GM23338 (cell line): ENCODE measurements at places on chromosomes 1 and 21. TPM values are rescaled to one million over a fixed set of nuclear protein-coding genes. Genes with fewer than 3 reads are reported as not detected.

- H3K27me3 ChIP-seq = peaks cover 58% of the 10 kb centered on the region
- H3K27ac ChIP-seq = no peak overlapping the region
- DNase-seq = no peak
- H3K4me3 ChIP-seq = no peak overlapping the region
- no peaks in the 10 kb centered on the region; the same call in 1 of the 2 replicates for H3K36me3 ChIP-seq
Measured at GRCh38 chr1:1037366-1038327, 17.7 kb downstream of the AGRN start.

KRTAP19-3 gene
- total RNA-seq = not detected in 2 replicates

FCRL2 gene
- total RNA-seq = not detected in 2 replicates

CRYZ gene
- total RNA-seq = 45.7 and 57.2 TPM in 2 replicates

GRCh38 chr1:156700736-156701531, 4.4 kb downstream of the CRABP2 start:
- H3K27me3 ChIP-seq = peaks cover 27% of the 10 kb centered on the region
- no peak overlapping the region for H3K27ac ChIP-seq
- no peaks in the 10 kb centered on the region; the same call in 1 of the 2 replicates for H3K36me3 ChIP-seq
- no peak overlapping the region for H3K4me3 ChIP-seq

DNA sequence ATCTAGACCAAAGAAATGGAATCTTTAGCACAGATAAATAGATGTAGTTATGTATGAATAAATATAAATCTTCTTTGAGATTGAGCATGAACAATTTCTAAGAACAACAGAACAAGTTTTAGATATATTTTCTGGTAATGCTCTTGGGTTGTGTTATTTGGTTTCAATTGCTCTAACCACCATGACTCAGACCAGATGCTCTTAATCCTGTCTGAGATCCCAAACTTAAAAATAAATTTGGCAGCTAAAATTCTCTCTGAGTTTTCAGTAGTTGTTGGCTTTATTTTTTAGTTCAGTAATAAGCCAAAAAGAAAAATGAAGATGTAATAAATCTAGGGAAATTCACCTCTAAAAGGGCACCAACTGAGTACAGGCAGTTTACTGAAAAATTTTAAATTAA, 1693.4 kb downstream of the NCAM2 start:
- no peaks in the 10 kb centered on the region for H3K27me3 ChIP-seq
- DNase-seq = no peak
- H3K4me1 ChIP-seq = no peaks in the 10 kb centered on the region
- H3K4me3 ChIP-seq = no peak overlapping the region
- H3K27ac ChIP-seq = no peak overlapping the region

PGBD5 gene
- 16.6 and 17.0 TPM in 2 replicates for total RNA-seq

GRCh38 chr1:208643005-208643597, 398.9 kb upstream of the PLXNA2 start:
- DNase-seq = no peak
- H3K27ac ChIP-seq = no peak overlapping the region
- no peak overlapping the region for H3K4me3 ChIP-seq
